ENCODE measurements at places on chromosomes 5 and 9.

GRCh38 chr5:123752552-123753179 lies 240.7 kb downstream of the CSNK1G3 start:
- DNase-seq: peak; percentile 73

DNA sequence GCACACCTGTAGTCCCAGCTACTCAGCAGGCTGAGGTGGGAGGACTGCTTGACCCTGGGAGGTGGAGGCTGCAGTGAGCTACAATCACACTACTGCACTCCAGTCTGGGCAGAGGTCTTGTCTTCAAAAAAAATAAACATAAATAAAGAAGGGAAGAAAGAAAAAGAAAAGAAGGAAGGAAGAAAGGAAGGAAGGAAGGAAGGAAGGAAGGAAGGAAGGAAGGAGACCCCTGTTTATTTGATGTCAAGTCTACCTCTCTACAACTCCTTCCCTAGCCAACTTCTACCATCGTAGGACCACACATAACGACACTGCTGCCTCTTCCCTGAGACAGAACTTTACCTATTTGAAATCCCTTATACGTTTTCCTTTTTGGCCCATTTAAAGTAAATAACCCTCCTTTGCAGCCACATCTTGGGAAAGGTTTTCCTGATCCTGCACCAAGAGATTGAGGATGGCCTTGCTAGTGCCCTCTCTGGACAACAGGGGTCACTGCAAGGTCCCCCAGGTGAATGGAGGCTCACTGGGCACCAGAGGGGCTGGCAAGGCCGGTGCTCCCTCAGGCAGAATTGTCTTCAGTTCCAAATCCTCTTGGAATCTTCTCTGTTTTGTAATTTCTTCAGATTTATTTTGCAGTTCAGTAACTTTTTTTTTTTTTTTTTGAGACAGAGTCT lies 10.5 kb downstream of the RPS14 start:
- DNase-seq: peak; percentile 43

DNA sequence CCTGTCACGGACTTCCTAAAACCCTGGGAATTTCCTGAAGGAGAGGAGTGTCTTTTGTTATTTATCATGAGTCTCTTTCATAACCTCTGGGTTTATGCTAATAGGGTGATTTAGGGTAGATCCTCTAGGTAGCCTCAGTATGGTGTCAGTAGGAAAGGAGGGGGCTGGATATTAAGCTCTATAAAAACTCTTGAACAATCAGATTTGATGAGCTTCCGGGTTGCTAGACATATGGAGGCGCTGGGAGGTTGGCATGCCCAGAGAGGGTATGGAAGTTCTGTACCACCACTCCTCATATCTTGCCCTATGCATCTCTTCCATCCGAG lies 15.6 kb upstream of the PTBP3 start:
- no peak for DNase-seq

DNA sequence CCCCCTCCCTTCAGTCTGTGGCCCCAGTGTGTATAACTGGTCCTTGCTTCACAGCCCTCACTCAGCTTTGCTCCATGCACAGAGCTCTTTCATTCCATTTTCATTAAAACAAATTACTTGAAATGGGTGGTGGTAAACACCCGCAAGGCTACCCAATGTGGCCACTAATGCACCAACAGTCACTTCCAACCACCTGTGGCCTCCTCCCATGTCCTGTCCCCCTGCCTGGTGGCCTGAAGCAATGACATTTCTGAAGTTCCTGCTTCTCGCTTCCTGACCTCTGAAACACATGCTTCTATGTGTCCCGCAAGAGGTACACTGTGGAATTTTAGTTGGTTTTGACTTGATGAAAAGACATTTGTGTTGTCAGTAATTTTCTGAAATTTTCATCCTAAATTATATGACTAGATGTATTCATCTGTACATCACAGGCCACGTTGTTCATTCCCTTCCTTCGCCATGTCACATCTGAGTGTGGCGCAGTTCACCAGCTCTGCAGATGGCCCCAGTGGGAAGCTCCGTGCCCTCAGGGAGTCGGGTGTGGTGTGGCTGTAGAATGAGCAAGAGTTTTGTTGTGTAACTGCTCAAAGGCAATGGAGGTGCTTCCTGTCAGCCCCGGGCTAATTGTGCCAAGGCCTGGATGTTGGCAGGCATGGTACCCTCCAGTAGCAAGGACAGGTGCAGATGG lies 9.6 kb downstream of the ROPN1L start:
- no peak for DNase-seq

DNA sequence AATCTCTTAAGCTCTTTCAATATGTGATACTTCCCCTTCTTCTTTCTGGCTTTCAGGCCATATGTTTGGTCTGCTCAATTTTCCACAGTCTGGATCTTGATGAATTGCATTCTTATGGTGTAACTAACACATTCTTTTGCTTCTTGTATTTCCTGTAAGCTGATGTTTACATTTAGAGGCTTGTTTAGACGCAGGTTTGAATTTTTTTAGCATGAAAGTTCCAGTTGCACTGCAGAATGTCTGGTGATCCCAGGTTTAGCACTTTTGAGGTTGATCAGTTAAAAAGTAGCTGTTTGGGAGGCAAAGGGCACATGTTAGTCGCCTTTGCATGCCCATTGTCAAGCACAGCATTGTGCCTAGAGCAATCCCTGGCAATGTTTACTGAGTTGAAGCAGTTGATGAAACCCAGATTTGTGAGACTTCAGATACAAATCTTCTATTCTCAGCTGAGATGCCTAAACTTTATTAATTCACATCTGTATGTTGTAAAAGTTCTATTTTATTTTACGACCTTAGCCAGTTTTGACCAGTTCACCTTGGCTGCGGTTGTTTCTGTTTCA lies 59.6 kb upstream of the SPATA31C2 start:
- DNase-seq: peak; percentile 68

DNA sequence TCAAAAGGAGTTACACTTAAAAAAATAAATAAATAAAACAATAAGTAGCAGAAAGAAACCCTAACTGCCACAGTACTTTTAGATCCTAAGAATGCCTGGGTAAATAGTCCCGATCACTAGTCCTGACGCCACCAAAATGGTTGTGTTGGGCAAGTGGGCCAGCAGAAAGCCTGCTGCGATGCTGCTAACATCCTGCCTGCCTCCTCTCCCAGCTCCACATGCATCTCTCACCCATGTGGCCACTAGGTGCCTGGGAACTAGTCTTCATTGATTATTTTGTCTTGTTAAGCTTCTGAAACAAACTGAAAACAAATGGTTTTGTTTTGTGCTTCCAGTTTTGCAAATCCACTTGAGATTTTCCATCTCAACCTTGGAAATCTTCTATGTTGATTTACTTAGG lies 54.4 kb upstream of the TRAF1 start:
- no peak for DNase-seq

DNA sequence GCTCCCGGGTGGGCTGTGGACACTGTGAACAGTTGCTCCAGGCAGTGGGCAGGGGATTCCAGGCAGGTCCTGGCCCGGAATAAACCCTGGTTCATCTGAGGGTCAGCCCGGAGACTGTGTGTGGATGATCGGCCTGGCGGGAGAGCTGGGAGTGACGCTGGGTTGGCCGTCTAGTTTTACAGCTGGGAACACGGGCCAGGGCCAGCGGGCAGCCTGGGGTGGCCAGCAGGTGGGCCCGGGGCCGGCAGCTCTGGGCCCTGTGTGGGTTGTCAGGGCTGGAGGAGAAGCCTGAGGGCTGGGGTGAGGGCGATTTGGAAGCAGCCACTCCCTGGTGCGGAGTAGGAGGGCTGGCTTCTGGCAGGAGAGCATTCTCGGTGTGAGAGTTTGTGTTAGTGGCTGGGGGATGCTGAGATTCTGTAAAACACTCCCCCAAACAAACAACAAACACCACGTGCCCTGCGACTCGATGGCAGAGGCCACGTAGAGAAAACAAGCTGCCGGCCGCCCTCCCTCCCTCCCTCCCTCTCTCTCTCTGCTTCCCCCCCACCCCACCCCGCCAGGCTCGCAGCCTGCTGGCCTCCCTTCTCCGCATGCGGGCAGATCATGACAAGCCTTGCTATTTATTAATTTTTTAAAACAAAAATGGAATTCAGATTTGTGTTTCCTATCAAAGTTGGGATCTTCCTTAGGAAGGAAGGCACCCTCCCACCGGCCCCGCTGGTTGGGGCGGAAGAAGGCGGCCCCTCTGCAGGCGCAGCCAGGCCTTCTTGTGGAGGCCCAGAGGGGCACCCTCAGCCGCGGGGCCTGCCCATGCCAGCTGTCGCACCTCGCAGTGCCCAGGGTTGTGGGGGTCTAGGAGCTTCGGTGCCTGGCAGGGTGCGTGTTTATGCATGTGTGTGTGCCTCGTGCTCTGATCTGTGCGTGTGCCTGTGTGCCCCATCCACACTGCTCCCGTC lies 49.5 kb downstream of the RXRA start:
- DNase-seq: peak; percentile 30

DNA sequence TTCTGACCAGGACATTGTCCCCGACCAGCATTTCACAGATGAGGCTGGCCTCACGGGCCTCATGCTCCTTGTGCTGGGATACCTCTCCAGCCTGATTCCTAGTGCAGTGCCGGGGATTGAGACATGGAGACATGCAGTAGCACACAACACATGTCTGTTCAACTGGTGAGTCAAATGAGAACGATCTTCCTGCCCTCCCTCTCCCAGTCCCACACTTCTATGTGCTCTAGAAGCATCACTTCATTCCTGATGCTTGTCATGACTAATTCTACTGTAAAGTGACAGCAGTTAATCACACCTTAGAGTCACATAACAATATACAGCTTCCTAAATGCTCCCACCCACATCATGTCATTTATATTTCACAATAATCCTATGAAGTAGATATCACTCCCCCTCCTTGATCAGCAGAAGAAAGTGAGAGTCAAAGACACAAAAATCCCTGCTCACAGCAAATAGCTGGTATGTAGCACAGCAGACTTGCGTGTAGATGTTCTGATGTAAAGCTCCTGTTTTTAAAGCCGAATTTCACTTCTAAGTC lies 101.8 kb downstream of the CCDC192 start:
- DNase-seq: no peak

DNA sequence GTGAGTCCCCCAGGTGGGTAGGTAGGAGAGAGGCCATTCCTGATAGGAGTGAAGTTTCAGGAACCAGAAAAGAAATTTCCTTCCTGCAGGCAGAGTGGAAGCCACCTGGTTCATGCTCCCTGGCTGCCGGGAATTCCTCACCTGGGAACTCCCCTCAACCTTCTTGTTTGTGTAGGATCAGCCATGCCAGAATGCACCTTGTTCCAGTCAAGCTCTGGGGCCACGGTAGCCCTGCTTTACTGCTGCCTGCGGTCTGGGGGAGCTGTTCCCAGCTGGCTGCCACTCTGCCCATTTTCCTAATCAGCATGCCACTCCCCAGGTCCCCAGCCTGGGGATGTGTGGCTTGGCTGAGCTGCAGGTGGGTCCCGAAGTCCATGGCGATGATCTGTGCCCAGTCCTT lies 18.7 kb upstream of the B4GALT1 start:
- no peak for DNase-seq

- no peak for DNase-seq
Observed at GRCh38 chr5:145983446-145983845, 47.1 kb downstream of the SH3RF2 start.

DNA sequence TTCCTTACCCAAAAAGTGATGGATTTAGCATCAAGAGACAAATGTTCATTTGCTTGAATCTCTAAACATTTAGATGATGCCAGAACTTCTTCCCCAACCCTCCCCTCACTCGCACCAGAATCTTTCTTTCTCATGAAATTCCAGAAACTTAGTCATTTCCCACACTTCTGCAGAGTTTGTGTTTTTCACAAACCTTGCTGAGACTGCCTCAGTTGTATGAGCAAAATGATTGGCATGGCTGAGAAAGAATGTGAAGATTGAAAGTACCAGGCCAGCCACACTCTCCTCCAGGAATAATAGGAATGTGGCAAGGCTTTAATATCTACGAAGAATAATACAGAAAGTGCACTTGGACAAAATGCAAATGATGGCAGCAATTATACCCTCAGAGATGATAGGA lies 428.3 kb upstream of the CDH6 start:
- peak; percentile 37 for DNase-seq

GRCh38 chr5:95988877-95989276 lies 27.2 kb upstream of the ELL2 start:
- no peak for DNase-seq

GRCh38 chr5:155293605-155294178 lies 280.1 kb downstream of the KIF4B start:
- no peak for DNase-seq

GRCh38 chr9:91102269-91102668 lies 259.4 kb downstream of the AUH start:
- no peak for DNase-seq

DNA sequence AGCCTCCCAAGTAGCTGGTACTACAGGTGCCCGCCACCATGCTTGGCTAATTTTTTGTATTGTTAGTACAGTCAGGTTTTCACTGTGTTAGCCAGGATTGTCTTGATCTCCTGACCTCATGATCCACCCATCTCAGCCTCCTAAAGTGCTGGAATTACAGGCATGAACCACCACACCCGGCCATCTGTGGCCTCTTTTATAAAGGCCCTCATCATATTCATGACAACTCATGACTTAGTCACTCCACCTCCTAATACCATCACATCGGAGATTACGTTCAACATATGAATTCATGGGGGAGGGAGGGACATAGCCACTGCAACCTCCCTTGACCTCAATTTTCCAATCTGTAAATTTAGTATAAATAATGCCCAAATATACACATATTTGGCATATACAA lies 27.2 kb upstream of the PLCXD3 start:
- no peak for DNase-seq

DNA sequence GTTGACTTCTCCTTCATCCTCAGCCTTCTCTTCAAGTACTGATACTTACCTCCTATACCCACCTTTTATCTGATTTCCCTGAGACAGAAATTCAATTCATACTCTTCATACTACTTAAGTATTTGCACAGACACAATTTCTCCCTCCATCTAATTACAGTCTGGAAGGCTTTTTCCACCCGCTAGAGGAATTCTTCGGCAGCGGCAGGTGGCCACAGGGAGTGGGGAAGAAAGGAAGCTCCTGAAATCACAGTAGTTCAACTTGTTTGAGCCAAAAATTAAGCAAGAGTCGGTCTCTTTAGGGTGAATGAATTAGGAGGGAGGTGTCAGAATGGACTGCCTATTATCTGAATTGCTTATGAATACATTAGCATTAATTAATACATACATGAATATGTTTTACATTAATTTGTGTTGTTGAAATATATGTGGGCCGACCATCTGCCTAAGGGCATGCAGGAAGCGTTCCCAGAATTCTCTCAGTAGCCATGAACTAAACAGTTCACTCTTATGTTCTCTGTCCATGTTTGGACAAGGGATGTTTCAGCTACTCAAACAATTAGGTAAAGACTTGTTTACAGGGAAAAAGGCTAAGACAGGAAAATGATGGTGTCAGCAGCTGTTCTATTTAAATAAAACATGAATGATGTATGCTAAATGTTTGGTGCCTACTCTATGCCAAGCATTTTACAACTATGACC lies 101.4 kb upstream of the SMARCA2 start:
- DNase-seq: no peak
